ENCODE measurements at places on chromosomes 2 and 18. TPM values are rescaled to one million over a fixed set of nuclear protein-coding genes. Genes with fewer than 3 reads are reported as not detected.

DNA sequence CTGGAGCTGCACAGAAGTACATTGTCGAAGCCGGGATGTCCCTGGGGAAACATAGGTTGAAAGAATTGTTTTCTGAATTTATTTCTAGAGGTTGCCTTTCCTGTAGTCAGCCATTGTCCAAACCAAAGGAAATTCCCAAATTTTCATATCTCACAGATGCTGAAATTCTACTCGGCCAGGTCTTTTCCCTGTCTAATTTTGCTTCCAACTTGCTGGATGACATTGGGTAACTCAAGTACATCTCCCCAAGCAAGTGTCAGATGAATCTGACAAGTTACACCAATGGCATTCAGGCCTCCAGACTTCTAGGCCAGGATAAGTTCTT lies 47.5 kb upstream of the ROCK2 start:
- DNase-seq, result no peak

Gene NXPH2
- total RNA-seq, result not detected

Gene LYG1
- total RNA-seq, result 1.1 TPM

- no peak for DNase-seq
Measured at GRCh38 chr2:175576875-175577274, 395.4 kb upstream of the ATP5MC3 start.

- no peak for DNase-seq
Measured at GRCh38 chr18:73144030-73144429, 276.2 kb upstream of the NETO1 start.

- no peak for DNase-seq
Measured at GRCh38 chr2:100749771-100750542, 70.0 kb upstream of the NPAS2 start.

- no peak for DNase-seq
Measured at GRCh38 chr2:208224802-208225201, 30.1 kb downstream of the IDH1 start.

GRCh38 chr2:25410370-25410769 lies 68.6 kb upstream of the DNMT3A start:
- DNase-seq, result no peak

DNA sequence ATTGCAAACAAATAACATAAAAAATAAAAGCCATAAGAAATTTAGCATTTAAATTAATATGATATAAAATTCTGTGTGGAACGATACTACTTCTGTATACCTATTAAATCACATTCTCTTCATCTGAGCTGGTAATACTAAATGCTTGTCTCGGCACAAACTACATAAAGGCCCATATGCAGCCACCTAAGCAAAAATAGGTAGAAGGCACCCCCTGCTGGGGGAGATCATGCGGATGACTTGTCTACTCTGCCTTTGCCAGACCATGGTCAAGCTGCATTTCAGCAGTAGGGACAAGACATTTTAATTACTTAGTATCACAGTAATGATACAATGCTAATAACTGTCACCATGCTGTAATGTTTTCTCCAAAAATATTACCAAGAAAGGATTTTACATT lies 108.0 kb downstream of the CDH19 start:
- no peak for DNase-seq

Gene DOK6
- 1.6 TPM for total RNA-seq

Gene HAAO
- 2.8 TPM for total RNA-seq

DNA sequence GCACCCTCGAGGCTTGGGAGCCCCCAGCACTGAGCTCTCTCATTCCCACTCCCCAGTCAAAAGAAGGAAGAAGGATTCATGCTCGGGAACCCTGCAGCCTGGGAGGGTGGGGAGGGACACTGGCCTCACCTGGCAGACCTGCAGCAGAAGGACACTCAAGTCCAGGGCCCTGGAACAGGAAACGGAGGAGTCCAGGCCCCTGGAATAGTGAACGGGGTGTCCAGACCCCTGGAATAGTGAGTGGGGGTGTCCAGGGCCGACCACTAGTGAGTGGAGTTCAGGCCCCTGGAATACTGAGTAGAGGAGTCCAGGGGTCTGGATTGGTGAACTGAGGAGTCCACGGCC lies 292.5 kb downstream of the NDUFA10 start:
- DNase-seq, result no peak

- DNase-seq, result no peak
Measured at GRCh38 chr2:100110614-100111000, 31.8 kb downstream of the AFF3 start.

- DNase-seq, result peak; percentile 94
Measured at GRCh38 chr2:219298759-219299371, 10.3 kb downstream of the PTPRN start.

GRCh38 chr2:10087360-10087759 lies 7.1 kb upstream of the CYS1 start:
- DNase-seq, result no peak

Gene DLX1
- total RNA-seq, result 0.19 TPM

Gene FARSB
- 25.5 TPM for total RNA-seq

- DNase-seq, result peak; percentile 88
Measured at GRCh38 chr2:70084973-70085710, 2.1 kb upstream of the PCBP1 start.

GRCh38 chr2:24104110-24104650 lies 19.0 kb downstream of the PFN4 start:
- no peak for DNase-seq

Gene TRAF3IP1
- total RNA-seq, result 24.5 TPM

GRCh38 chr2:129101186-129101585 lies 782.5 kb upstream of the HS6ST1 start:
- no peak for DNase-seq

- DNase-seq, result no peak
Measured at GRCh38 chr2:40173276-40173675, 278.6 kb downstream of the SLC8A1 start.

- no peak for DNase-seq
Measured at GRCh38 chr2:151851761-151852160, 23.5 kb upstream of the ARL5A start.

DNA sequence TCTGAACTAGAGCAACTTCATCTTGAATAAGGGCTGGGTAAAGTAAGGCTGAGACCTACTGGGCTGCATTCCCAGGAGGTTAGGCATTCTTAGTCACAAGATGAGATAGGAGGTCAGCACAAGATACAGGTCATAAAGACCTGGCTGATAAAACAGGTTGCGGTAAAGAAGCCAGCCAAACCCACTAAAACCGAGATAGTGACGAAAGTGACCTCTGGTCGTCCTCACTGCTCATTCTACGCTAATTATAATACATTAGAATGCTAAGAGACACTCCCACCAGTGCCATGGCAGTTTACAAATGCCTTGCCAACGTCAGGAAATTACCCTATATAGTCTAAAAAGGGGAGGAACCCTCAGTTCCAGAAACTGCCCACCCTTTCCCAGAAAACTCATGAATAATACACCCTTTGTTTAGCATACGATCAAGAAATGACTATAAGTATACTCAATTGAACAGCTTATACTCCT lies 109.1 kb downstream of the FIGN start:
- no peak for DNase-seq

DNA sequence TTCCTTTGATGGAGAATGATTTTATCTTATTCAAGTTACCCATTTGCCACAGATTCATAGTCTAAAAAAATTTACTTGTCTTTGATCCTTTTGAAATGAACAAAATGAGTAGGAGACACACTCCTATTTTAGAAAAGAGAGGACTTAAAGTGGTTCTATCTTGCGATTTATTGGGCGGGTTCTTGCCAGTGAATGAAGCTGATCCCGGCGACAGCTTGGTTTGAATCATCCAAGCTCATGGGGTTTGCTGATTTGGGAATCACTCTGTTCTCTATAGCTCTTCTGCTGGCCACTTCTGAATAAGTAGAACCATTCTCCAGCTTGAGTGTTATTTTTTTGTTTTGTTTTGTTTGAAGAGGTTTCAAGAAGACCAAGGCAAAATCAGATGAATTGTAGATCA lies 25.5 kb upstream of the PPP1CB start:
- no peak for DNase-seq

DNA sequence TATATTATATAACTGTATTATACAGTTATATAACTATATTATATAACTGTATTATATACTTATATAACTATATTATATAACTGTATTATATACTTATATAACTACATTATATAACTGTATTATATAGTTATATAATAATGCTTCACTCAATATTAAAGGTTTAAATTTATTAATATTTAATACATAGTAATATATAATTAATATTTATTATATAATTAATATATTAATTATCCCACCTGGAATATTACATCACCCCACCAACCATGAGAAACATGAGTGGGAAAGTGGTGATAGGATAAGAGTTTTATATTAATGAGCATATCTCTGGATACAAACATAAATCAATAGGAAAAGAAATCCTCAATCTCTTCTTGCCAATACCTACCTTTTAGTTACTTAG lies 487.1 kb upstream of the LRRTM4 start:
- DNase-seq, result no peak

GRCh38 chr2:66724241-66724640 lies 289.3 kb downstream of the MEIS1 start:
- DNase-seq, result no peak

Gene KATNAL2
- total RNA-seq, result 4.8 TPM
